MM.1S (cell line): ENCODE measurements at places on chromosomes 13 and 19.

GRCh38 chr19:920051-920864 is 3.1 kb downstream of the KISS1R start:
- DNase-seq: peak; percentile 10

GRCh38 chr13:103009051-103009840 is 57.0 kb downstream of the SLC10A2 start:
- DNase-seq: no peak

GRCh38 chr19:47608074-47608918 is 638 bp upstream of the BICRA start:
- peak; percentile 93 for DNase-seq

DNA sequence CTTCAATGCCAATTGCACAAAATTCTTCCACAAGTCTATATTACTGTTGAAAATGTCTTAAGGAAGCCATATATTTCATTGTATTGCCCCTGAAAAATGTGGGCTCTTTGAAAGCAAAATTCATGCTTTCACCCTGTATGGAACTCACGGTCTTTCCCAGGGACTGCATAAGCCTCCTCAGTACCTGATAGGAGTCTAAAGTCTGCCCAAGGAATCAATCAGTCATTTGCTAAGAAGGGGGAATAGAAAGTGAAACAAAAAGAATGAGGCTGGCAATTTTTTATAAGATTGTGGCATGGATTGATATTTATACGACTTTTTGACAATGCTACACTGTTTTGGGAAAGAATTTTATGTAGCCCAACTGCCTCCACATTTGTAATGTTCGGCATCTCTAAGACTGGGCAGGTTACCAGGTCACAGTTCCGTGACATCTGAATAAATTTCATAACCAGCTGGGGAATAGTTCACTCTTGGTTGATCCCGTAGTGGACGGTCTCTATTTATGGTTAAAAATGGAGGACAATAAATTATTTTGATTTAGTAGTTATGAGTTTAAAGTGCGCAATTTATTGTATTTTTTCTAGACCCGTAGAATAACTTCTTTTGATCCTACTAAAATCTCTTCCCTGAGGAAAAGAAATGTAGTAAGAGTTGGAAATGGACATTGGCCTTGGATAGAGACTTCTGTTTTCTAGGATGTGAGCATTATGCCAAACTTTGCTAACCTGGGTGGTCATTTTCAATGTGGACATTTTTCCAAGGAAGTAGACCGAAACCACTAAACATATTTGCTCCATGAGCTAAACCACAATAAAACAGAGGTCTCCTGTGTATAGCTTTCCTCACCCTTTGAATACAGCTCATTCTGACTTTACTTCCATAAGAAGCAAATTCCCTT is 1585.4 kb downstream of the EFNB2 start:
- DNase-seq: no peak

DNA sequence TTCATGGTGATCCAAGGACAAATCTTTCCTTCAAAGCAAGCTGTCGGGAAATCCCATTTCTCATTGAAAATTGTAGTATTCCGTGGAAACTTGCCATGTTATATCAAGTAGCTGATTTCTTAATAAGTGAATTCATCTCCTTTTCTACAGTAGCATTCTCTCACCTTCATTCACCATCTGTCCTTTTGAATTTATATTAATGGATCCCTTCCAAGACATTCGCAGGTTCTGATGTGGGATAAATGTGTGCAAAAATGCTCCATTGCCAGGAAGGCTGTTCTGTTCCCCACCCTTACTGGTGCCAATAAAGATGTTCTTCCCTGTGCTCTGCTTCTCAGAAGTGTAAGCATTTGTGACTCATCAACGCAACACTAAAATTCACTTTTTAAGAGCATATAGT is 36.2 kb downstream of the AMER2 start:
- DNase-seq: no peak

GRCh38 chr13:98454389-98454881 is 122.5 kb downstream of the STK24 start:
- DNase-seq: no peak

GRCh38 chr13:50995854-50996253 is 86.3 kb downstream of the RNASEH2B start:
- no peak for DNase-seq

- no peak for DNase-seq
Observed at GRCh38 chr13:32752997-32753606, 166.8 kb downstream of the PDS5B start.

DNA sequence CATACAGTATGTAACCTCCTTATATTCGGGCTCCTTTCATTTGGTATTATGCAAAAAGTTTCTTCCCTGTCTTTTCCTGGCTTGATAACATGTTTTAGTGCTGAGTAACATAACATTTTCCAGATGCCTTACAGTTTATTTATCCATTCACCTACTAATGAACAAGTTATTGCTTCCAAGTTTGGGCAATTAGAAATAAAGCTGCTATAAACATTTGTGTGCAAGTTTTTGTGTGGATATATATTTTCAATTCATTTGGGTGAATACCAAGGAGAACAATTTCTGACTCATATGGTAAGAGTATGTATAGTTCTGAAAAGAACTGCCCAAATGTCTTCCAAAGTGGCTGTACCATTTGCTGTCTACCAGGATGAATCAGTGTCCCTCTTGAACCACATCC is 360.9 kb downstream of the PCDH17 start:
- DNase-seq: no peak

DNA sequence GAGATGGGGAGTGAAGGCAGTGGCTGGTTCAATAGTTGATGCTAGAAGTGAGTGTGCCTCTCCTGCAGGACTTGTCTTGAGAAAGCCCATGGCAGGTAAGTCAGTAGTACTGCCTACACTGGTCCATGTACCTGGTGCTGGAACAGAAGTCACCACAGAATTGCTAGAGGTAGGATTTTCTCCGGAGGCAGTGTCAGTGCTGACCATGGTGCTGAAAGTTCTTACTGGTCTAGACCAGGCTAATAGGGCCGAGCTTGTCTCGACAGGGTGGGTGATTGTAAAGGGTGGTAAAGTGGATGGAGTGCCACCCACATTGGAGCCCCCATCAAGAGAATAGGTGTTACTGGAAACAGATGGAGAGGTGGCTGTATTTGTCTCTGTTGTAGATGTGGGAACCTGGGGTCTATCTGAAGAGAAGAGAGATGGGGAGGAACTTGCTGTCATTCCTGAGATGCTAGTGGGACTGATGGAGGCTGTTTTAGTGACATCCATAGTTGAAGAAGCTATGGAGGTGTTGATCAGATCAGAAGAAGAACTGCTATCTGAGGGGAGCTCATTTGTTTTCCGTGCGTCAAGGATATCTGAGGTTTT is 36.6 kb downstream of the MUC16 start:
- DNase-seq: peak; percentile 44

DNA sequence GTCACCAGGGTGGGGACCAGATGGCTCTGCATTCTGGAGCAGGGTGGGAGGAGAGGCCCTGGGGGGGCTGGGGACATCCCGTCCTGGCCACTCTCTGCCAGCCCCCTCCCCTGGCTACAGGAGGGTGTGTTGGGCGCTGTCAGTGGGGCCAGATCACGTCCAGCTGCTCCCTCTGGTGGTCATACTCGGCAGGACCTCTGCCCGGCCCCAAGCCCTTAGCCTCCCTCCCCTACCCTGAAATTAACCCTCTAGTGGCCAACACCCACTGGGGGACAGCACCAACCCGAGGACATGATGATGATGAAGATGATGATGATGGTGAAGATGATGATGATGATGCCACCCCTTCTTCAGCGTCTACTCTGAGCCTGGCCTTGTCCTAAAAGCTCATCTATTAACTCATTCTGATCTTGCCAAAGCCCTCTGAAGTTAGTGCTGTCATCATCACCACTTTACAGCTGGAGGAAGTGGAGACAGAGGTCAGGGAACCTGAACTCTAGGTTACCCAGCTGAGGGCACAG is 590 bp upstream of the LGI4 start:
- peak; percentile 64 for DNase-seq

DNA sequence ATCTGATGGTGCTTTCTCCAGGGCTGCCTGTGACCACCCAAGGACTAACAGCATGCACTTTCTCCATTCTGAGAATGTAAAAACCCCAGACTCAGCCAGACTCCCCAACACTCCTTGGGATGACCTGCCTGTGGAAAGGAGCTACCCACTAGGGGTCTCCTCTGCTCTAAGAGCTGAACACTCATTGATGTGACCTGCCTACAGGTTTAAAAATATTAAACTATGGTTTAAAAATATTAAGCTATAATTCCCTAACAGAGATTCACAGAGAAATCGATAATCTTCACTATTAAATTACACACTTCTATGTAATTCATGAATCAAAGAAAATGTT is 696.2 kb upstream of the SLITRK5 start:
- no peak for DNase-seq

DNA sequence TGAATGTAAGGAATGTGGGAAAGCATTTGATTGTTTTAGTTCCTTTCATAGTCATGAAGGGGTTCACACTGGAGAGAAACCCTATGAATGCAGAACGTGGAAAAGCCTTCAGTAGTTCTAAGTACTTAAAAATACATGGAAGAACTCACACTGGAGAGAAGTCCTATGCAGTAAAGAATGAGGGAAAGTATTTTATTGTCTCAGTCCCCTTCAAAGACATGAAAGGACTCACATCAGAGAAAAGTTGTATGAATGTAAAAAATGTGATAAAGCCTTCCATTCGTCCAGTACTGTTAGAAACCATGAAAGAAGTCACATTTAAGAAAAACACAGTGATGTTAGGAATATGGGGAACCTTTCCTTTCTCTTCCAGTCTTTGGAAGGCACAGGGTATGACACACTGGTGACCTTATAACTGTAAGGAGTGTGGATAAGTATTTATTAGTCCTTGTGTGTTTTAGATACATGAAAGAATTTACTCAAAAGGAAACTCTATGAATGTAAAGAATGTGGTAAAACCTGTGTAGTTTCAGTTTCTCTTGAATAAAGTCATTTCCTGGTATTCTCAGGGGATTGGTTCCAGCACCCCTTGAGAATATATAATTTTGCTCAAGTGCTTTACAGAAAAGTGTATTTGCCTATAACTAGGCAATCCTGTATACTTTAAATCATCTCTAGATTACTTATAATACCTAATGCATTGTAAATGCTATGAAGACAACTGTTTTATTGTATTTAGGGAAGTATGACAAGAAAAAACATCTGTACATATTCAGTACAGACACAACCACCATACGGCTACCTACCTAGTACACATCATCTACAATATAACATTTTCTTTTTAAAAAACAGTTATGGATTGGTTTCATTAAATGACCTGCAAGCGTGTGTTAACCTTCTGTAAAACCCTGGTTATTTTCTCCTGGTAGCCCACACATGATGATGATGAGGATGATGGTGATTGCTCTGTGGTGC is 52.8 kb downstream of the ZNF823 start:
- DNase-seq: peak; percentile 37

- no peak for DNase-seq
Observed at GRCh38 chr13:58056426-58056825, 424.9 kb downstream of the PCDH17 start.
